Cerebellum (tissue), 4 donors: ENCODE measurements at places on chromosomes 3 and 15. TPM values are rescaled to one million over a fixed set of nuclear protein-coding genes. Genes with fewer than 3 reads are reported as not detected.

Gene LARP6
- total RNA-seq, result 5.1 TPM

Gene UNC13C
- total RNA-seq, result 69.0 TPM

Gene MITF
- total RNA-seq, result 2.0 TPM

Gene CHDH
- total RNA-seq, result 4.5 TPM

Gene TMEM40
- not detected for total RNA-seq

Gene HESX1
- total RNA-seq, result 0.27 TPM

Gene RARRES1
- 36.5 TPM for total RNA-seq

Gene CSPG5
- 47.6 TPM for total RNA-seq

Gene PLSCR5
- not detected for total RNA-seq

Gene GOLGA8T
- total RNA-seq, result 0.64 TPM

- DNase-seq, result no peak
These were observed at the start of gene LRRK1 for GRCh38 chr15:100918690-100919480. Gene LRRK1 (plus strand): TSS chr15:100919357. CDS start chr15:100924633, 5,276 bp downstream.

DNA sequence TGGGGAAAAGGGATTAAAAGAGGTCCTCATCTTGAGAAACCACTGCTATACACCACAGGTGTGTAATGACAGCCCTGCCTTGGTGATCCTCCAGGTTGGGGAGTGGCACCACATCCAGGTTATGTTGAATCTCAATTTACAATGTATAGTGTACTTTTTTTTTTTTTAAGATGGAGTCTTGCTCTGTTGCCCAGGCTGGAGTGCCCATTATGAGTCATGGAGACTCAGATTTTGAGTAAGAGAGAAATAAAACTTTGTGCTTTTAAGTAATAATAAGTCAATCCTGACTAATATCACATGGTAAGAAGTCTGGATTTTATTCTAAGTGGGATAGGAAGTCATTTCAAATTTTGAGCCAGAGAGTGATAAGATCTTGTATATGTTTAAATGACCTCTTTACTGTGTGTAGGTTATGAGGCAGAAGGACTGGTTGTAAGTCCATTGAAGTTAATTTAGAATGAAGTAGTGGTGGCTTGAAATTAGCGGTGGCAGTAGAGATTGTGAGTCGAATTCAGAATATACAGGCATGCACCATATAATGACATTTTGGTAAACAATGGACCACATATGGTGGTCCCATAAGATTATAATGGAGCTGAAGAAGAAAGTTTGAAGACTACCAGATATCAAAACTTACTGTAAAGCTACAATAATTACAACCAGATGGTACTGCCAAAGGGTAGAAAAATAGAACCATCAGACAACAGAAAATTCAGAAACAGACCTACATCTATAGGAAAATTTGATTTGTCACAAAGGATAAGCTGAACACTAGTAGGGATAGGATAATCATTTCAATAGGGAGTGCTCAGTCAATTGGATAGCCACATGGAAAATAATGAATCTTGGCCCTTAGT, 20.7 kb downstream of the POPDC2 start:
- no peak for DNase-seq

GRCh38 chr15:83123529-83123928, 16.1 kb downstream of the TM6SF1 start:
- no peak for DNase-seq

DNA sequence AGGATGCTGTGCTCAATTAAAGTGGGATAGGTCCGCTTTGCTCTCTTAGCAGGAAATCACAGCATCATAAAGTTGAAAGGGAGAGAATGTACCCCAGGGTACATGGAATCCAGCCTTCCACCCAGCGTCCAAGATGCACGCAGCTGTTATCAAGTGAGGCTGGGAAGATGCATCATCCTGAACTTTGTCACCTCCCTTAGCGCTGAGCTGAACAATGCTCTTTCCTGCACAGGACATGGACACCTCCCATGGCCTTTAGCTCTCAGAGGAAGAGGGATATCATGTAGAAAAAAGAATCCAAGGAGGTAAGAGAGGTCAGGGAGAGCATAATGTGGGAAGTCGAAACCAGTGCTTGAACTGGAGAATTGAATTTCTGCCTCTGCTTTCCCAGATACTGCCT, 192.8 kb downstream of the FEZF2 start:
- no peak for DNase-seq

DNA sequence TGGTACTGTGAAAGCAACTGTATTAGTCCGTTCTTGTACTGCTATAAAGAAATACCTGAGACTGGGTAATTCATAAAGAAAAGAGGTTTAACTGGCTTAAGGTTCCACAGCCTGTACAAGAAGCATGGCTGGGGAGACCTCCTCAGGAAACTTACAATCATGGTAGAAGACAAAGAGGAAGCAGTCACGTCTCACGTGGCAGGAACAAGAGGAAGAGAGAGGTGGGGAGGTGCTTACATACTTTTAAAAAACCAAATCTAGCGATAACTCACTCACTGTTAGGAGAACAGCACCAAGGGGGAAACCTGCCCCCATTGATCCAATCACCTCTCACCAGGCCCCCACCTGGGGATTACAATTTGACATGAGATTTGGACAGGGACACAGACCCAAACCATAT, 48.9 kb downstream of the IQGAP1 start:
- no peak for DNase-seq

DNA sequence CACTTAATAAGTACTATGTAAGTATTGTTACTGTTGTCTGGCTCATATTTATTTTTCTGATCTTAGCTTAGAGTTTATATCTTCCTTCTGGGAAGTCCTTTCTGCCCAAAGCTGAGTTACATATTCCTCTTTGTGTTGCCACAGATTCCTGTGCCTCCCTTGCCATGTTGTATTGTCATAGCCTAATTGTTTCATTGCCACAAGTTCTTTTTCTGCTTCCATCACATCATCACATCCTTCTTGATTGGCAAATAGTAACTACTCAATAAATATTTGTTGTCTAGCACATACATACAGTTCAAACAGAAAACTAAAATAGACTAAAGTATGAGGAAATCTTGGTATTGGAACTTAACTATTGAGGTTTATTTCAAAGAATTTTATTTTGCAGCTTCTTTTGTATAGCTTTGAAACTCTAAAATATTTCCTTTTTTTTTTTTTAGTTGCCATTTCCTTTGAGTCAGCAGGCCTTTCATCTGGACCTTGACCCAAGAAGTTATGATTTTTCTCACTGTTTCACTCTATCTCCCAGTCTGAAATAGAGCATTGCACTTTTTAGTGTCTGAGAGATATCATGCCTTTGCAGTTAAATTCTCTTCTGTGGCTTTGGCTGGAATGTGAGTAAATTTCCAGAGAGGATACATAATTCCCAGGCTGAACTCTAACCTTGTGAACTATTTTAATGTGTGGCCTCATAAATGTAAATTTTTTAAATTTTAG, 98.2 kb downstream of the ZNF609 start:
- no peak for DNase-seq

DNA sequence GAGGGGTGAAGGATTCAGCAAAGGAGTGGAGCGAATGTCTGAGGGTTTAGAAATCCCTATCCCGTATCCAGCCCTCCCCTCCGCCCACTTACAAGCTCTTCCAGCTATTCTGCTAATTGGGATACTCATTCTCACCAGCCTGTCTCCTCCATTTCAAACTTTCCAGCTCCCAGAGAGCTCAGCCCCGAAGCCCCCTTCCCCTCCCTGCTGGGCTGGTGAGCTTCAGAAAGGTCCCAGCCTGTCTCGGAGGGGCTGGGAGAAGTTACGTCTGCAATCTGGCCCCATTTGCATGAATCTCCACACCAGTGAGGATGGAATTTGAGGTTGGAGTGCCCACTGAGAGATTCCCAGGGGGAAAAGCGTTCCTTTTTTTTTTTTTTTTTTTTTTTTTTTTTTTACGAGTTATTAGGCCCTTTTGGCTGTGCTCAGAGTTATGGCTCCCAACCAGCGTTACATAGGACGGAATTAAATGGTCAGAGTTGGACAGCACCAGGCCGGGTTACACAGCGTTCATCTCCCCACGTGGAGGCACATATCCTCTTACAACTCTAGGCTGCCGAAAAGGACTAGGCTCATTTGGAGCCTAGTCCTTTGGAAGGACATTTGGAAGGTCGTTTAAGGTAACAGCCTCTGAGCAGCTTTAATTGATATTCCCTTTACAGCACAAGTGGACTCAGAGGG, 34.6 kb downstream of the FGD5 start:
- no peak for DNase-seq

GRCh38 chr3:133753779-133754164, 7.6 kb downstream of the TF start:
- no peak for DNase-seq

- no peak for DNase-seq
These were observed 49.2 kb upstream of the TMEM115 start for GRCh38 chr3:50408443-50408944.

DNA sequence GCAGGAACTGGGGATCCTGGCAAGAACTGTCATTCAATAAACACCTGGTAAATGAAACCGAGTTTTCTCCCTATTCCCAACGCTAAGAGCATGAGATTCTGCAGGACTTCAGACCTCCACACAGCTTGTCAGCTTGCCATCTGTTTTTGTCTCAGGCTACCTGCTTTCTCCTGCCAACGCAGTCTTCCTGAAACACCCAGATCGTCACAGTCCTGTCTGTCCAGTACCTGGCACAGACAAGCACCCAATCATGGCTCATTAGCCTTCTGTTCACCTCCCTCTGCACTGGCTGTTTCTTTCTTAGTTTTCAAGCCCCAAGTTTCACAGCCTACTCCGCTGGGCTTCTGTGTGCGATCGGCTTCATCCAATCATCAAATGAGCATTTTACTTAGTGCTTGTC, 5.0 kb downstream of the SLC12A8 start:
- DNase-seq, result peak; percentile 62

DNA sequence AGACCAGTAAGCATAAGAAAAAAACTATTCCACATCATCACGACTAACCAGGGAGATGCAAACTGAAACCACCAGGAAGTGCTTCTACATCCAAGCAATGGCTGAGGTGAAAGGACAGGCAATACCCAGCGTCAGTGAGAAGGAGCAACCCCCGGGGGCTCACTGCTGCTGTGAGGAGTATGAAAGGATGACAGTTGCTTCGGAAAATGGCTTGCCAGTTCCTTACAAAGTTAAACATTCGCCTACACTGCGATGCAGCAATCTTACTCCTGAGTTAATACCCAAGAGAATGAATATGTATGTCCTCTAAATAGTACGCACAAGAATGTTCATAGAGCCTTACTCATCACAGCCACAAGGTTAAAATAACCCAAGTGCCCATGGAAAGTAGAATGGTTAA, 13.3 kb upstream of the PLXNA1 start:
- DNase-seq, result no peak

DNA sequence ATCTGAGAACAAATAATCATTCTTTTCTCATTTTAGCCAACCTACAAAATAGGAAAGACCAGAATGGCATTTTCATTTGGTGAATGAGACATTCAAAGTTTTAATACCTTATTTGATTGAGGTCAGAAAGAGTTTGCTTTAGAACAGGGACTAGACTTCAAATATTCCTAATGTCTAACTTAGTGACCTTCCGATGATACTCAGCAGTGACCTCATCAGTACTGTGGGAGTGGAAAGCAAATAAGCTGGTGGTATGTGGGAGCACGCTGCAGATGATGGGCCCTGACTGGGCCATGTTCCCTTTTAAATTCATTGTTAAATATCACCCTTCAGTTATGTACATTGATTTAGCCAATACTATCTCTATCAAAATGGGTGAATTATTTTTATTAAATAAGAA, 223.3 kb downstream of the P3H2 start:
- no peak for DNase-seq

DNA sequence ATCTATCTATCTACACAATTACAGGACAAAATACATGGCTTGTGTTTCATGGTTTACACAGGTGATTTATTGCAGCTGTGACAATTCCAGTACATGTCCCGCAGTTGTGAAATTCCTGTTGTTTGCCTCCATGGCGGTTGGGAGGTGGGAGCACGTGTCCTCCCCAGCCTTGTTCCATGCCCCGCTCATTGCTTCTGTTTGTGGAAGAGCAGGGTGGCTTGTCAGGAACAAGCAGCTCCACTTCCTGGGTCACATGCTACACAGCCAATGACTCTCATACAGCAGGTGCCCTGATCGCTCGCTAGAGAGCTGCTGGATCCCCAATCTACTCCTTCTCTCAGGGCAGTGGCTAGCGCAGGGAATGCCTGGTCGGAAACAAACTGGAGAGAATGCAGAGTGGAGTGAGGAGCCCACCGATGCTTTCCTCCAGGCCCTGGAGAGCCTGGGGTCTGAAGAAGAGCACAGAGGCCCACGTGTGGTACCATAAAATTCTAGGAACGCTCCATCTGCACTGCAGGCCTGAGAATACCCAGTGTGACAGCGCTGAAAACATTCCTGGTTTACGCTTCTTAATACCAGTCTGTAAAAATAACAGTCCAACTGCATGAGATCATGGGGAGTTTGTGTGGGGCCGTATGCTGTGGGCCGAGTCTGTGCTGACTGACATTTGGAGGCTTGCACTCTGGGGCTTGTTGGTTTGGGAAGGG, 270.6 kb upstream of the RGMA start:
- no peak for DNase-seq

DNA sequence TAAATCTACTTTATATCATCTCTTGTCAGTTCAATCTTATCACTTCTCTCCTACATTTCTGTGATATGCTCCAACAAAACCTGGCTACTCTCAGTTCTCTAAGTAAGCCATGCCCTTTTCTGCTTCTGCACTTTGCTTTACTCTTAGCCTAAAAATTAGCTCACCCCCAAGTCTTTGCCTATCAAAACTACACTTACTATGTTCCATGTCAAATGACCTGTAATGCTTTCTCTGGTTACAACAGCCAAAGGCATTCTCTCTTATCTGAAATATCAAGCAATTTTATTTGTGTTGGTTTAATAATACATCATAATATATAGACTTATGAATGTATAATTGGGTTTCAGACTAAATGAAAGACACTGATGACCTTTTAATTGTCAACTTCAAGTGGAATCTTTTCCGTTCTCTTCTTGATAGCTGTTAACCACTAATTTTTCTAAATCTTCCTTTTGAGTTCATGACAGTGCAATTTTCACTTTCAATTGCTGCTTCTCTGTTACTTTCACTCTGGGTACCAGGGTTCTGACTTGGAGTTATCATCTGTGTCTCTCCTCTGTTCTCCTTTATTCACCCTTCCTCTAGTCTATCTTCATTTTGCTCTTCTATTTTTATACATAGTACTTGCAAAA, 619.0 kb upstream of the GOLIM4 start:
- no peak for DNase-seq

GRCh38 chr3:156670077-156670476, 4.3 kb upstream of the TIPARP start:
- no peak for DNase-seq

DNA sequence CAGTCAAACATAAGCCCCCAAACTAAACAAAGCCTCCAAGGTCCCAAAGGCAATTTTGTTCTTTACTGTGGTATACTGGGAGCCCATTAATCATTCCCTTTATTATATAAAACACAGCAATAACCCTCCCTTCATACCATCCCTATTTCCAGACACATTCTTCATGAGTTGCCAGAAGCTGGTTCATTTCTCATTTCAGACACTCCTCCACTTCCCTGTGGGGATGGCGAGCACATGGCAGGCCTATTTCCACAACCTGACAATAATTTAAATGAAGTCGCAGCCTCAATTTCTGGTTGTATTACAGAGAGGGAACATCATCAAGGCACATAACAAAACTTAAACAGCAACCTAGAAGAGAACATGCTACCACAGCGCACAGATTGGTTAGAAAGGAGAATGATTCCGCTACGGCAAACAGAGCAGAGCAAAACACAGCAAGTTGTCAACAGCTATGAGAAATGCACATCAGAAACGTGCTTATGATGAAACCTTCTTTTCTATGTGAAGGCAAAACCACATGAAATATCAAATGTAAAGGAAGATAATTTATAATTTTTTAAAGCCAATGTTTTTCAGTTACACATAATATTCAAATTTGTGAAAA, 63.3 kb upstream of the ARHGEF3 start:
- DNase-seq, result no peak
